ENCODE measurements at places on chromosomes 1 and 21.

GRCh38 chr1:112735752-112736151 lies 20.6 kb upstream of the PPM1J start:
- DNase-seq = no peak

DNA sequence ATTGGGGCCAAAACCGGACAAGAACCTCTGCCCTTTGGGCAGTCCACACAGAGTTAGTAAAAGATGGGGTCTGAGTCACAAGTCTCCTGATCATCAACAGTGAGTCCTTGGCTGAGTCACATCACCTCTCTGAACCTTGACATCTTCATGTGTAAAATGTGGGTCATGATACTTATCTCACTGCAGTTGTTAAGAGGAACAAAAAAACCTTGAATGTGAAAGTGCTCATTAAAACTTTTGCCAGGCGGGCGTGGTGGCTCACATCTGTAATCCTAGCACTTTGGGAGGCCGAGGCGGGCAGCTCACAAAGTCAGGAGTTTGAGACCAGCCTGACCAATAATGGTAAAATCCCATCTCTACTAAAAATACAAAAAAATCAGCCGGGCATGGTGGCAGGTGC lies 15.7 kb downstream of the S100A16 start:
- DNase-seq = no peak

DNA sequence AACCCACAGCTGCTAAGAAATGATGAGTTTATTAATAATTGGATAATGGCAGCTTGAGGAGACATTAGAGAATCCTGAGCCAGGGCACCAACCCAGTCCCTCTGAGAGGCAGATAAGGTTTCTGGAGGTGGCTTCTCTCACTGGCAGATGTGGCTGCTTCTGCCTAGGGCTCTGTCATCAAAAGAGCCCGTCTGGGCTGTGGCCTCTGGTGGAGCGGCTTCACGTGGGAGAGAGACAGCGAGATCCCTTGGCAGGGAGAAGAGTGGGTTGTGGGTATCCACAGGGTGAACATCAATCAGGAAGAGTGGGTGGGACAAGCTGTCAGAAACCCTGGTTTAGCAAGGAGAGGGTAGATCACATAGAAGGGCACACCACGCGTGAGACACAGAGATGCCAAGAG lies 30.0 kb downstream of the VWA5B1 start:
- DNase-seq = no peak

DNA sequence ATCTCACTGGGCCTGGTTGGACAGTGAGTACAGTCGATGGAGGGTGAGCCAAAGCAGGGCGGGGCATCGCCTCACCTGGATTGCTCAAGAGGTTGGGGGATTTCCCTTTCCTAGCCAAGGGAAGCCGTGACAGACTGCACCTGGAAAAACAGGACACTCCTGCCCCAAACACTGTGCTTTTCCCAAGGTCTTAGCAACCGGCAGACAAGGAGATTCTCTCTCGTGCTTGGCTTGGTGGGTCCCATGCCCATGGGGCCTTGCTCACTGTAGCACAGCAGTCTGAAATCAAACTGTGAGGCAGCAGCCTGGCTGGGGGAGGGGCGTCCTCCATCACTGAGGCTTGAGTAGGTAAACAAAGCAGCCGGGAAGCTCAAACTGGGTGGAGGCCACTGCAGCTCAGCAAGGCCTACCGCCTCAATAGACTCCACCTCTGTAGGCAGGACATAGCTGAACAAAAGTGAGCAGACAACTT lies 11.3 kb downstream of the C1orf105 start:
- peak; percentile 8 for DNase-seq

- DNase-seq = no peak
Measured at GRCh38 chr21:41188486-41189149, 20.7 kb downstream of the BACE2 start.

- DNase-seq = no peak
Measured at GRCh38 chr1:87478231-87478630, 149.6 kb downstream of the LMO4 start.

DNA sequence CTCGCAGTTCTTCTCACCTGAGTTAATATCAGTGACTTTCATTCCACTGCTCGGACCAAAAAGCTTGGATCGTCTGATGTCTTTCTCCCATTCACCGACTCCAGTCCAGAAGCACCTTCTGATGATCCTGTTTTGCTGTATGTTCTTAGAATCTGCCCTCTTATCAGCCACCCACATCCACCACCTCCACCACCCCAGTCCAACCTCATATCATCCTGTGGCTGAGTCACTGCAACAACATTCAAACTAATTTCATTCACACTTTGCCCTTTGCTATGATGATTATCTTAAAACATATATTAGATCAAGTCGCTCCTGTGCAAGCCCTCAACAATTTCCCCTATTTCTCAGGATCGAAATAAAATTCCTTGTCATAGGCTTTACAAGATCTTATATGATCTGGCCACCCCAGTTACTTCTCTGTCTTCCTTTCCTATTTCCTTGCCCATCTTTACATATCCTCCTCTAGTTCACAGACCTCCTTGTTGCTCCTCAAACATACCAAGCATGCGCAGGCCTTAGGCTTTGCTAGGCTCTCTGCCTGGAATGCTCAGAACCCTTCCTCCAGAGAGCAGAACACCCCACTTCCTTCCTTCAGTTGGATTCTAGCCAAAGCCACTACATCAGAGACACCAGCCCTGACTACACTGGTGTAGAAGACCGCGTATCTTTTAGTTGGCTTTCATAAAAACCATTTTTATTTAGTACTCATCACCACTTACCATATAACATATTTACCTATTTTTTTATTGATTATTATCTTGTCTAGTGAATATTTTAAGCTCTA lies 335.7 kb upstream of the GREM2 start:
- no peak for DNase-seq

DNA sequence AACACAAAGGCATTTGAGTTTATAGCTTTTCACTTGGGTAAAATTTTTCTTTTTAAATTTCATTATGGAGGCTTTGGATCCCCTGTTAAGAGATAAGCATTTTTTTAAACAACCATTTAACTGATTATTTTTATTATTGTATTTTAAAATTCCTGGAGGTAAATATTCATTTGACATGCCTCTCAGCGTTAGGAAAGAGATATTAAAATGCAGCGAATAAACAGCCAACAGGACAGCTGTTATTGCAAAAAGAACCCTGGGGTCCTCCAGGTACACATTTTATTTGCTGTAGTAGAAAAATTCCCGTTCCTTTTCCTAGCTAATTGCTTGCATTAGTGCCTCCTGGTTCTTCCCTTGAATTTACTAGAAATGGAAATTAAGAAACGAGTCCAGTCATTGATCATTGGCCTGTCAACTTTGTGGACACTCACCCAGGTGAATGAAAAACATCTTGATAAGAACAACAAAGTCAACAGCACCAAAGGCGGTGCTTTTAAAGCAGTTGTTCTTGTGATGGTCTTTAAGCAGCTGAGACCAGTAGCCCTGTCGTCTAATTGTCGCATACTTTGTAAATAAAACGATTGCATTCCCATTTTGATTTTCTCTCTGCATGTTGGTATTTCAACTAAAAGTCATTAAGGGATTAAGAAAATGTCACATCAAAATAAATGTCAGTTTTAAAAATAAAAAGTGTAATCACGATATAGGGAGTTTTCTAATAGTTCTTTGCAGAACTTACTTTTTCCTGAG lies 282.4 kb downstream of the GRIK1 start:
- no peak for DNase-seq

DNA sequence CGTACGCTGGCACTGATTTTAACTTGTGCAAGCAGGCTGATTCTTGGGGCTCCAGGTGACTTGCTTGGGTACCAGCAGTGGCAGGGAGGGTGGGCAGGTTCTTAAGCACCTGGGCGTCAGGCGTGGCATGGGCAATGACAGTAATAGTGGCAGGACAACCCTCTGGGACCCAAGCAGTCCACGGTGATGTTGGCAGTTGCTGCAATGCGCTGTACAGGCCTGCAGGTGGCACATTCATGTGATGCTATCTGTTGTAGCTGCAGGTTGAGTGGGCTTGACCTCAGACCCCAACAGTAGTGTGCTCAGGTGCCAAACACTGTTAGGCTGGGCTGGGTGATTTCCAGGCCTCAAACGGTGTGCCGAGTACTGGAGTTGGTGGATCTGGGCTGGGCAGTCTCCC lies 10.2 kb upstream of the OR10J4 start:
- DNase-seq = no peak

DNA sequence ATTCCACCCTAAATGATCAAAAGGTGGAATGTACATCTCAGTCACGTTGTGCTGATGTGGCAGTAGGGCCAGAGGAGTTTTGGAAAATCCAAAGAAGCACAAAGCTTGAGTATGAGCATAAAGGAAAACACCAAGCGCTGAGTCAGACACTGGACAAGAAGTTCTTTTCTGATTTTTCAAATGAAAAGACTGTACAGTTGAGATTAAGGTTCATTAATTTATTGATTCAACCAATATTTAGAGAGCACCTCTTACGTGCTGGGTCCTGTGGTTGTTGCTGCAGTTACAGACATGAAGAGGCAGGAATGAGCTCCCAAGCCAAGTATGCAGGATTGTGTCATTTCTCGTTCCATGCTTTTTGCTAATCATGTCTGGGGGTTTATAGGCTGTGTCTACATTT lies 28.9 kb upstream of the APP start:
- no peak for DNase-seq

DNA sequence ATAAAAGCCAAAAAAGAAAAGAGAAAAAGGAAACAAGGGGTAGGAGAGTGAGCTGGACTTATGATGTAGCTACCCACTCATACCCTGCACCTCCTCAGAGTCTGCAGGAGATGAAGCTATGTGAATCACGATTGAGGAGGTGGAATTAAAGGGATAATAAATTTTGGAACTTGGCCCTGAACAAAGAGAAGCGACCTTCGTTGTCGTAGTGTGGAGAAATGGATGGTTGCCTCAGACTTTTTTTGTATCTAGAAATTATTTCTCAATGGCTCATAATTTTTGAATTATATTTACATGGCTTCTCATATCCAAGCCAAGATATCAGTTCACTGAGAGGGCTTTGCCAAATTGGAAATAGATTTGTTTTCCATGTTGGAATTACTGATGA lies 37.8 kb upstream of the SIPA1L2 start:
- no peak for DNase-seq

- DNase-seq = peak; percentile 66
Measured at GRCh38 chr21:44337941-44338895, 972 bp downstream of the CFAP410 start.

- DNase-seq = no peak
Measured at GRCh38 chr1:4805987-4806386, 151.6 kb downstream of the AJAP1 start.

GRCh38 chr1:47280142-47280541 lies 33.8 kb downstream of the STIL start:
- no peak for DNase-seq

DNA sequence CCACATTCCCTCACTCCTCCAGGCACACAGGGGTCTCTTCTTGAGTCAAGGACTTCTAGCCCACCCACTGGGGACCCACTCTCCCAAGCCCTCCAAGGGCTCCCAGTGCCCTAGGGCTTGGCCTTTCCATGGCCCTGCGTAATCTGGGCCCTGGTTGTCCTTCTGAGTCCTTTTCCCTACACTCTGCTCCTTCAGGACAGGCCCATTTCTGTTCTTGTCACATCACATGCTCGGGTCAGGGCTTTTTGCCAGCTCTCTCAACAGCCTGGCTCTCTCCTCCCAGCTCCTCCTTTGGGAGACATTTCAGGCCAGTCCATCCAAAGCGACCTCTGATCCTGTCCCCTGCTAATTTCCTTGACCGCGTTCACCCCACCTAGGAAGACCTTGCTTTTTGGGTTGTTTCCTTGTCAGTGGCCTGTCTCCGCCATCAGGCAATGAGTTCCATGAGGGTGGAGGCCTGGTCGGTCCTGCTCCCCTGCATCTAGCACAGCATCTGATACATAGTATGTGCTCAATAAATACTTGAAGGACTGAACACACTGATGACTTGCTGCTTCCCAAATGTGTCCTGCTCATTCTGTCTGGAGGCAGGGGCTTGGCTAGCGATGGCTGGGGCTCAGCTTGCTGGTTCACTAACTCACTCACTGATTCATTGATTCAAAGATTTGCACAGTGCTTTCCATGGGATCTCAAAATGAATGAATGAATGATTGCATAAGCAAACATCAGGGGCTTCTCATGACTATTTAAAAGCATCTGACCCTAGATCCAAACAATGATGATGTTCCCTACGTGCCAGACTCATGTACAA lies 44.8 kb downstream of the DHRS3 start:
- DNase-seq = no peak

DNA sequence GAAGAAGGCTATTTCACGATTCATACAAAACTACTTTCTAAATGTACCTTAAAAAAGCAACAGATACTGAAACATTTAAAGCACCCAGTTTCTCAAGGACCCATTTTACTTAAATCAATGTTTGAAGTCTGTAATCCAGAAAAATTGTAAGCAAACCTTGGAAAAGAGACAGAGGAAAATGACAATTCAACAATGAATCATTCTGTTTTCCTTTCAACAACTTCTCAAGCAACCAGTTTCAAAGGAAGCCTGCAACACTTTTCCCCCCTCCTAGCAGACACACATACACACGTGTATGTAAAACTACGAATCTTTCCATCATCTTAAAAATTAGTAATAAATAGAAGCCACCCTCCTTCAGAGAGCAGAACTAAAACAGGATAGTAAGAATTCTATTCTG lies 1.2 kb downstream of the RERE start:
- DNase-seq = no peak

GRCh38 chr1:78375996-78376395 lies 114.8 kb upstream of the PTGFR start:
- DNase-seq = no peak

DNA sequence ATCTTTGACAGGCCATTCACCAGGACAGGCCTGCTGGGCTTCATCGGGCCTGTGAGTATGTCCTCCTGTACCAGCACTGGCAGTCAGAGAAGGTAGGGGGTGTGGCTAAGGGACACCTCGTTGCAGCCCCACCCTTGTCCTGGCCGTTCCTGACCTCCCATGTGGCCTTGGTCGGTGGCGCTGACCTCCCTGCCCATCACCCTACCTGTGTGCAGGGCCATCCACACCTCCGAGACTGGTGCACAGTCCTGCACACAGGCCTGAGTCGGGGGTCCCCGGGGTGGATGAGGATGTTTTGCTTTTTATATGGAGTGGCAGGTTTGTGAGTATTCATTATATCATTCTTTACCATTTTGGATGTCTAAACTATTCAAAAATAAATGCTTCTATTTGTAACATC lies 59.0 kb downstream of the S100B start:
- no peak for DNase-seq

DNA sequence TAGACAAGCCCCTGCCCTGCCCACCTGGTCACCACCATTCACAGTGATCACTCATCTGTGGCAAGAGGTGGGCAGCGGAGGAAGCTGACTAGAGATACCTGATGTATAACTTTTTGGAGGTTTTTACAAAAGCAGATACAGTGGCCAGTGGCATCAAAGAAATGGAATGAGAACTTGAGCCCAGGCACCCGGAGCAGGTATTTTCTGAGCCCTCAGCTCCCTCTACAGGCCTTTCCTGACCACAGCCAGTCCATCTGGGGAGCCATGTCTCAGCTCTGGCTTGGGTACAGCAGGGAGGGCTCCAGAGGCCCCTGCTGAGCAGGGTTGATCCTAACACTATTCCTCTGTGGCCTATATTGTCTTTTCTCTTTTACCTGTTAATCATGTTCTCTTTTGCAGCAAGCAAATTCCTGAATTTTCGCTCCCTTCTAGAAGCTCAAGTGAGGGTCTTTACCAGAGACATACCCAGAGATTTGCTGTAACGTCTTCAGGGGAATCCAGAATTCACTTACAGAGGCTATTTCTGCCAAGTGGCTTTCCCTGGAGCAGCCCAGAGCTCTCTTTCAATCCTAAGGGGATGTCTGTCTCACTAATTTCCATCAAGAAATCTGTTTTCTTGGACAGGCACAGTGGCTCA lies 27.3 kb downstream of the GPR157 start:
- DNase-seq = peak; percentile 64
